ENCODE measurements at places on chromosomes 6 and 20.

GRCh38 chr6:13917141-13917540 is 7.6 kb upstream of the RNF182 start:
- no peak for DNase-seq

GRCh38 chr20:47274401-47275108 is 81.9 kb downstream of the ZMYND8 start:
- DNase-seq, result no peak

DNA sequence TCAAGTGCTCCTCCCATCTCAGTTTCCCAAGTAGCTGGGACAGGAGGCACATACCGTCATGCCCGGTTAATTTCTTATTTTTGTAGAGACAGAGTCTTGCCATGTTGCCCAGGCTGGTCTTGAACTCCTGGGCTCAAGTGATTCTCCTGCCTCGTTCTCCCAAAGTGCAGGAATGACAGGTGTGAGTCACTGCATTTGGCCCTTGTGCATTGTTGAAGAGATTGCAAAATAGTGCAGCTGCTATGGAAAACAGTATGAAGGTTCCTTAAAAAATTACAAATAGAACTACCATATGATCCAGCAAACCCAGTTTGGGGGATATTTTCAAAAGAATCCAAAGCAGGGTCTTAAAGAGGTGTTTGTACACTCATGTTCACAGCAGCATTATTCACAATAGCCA is 69.1 kb downstream of the GJA10 start:
- no peak for DNase-seq

DNA sequence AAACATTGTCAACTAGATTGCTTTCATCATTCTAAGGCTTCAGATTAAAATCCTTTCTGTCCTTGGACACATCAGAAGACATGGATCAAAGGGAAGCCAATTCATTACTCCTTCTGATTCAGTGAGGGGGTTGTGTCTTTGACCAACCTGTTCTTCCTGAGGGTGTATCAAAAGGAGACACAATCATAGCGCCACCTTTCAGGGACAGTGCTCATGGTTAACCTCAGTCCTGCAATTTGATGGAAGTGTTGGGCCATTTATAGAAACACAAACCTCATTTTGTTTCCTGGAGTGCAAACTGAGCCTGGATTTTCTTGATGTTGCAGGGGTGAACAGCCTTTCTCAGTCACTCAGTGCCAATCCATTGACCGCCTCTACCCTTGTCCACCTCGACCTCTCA is 163.9 kb upstream of the SCGN start:
- no peak for DNase-seq

- no peak for DNase-seq
Observed at GRCh38 chr6:148700741-148701311, 46.0 kb upstream of the UST start.

DNA sequence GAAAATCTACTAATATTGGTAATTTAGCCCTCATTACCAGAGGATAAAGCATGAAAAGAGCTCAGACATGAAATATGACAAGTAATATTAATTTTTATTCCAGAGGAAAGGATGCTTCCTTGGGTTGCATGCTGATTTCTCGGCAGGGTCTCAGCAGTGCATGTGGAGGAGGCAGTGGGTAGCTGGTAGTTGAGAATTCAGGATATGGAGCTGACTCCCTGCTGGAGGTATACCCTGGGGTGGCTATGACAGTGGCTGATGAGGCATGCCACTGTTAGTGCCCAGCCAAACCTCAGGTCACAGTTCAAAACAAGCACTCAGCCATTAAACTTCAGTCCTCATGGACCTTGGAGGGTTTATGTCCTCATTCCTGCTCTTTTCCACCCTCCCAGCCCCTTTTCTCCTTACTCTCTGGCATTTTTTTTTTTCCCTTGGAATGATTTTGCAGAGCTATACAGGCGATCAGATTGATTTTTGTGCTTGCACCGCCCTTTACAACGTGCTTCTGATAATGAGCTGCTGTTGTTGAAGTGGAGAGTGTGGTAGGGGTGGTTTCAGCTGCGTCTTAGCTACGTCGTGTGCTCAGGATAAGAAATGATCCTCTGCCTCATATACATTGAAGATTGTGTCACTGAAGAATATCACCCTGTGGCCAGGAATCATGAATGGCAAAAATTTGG is 761.9 kb upstream of the MMS22L start:
- no peak for DNase-seq

- no peak for DNase-seq
Observed at GRCh38 chr6:166960609-166960978, 4.2 kb upstream of the RNASET2 start.

DNA sequence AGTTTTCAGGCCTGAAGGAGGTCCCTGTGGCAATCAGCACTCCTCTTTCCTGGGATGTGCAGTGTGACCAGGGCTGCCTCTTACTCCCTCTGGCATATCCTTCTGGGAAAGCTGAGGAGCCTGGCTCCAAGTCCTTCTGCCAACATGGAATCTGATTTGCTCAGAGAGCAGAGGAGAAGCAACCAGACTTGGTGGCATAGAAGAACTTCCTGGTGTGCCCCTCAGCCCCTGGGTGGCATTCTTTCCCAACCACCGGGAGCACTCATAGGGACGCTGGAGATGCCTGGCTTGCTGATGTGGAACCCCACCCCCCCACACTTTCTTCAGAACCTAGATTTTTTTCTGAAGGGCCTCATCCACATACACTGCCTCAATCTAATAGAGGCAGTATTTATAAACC is 107.6 kb upstream of the TRAF3IP2 start:
- no peak for DNase-seq

DNA sequence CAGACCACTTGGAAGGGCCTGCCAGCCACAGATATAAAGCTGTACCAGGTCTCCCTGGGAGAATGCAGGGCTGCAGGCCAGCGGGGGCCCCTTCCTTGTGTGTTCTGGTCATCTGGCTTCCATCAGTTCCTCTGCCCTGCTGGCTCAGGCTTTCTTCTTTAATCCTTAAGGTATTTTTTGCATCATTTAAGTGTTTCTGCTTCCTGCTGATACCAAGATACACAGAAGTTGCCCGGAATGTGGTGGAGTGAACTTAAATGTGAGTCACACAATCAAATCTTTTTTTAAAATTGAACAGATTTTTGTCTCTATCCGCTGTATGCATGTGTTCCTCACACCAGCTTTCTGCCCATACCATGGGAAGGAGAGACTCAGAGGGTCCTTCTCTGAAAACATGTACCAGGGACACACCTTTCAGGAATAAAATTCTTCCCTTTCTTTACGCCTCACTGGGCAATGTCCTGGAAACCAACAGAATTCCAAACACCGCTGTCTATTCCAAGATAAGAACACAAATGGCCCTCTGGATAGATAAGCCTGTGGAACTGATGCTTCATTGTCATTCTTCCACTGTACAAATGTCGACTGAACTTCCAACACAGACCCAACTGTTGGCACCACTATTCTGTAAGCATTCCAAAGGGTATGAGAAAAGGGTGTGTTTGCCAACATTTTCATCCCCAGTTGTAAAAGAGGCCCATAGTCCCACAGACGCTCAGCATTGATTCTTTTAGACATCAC is 206.2 kb upstream of the MYLIP start:
- no peak for DNase-seq

- no peak for DNase-seq
Observed at GRCh38 chr6:14436592-14437132, 319.1 kb downstream of the CD83 start.

- no peak for DNase-seq
Observed at GRCh38 chr6:28489366-28490204, 26.0 kb downstream of the GPX6 start.
